ENCODE measurements at places on chromosomes 4 and X.

- no peak for DNase-seq
Observed at GRCh38 chrX:72735561-72735960, 21.5 kb upstream of the PHKA1 start.

DNA sequence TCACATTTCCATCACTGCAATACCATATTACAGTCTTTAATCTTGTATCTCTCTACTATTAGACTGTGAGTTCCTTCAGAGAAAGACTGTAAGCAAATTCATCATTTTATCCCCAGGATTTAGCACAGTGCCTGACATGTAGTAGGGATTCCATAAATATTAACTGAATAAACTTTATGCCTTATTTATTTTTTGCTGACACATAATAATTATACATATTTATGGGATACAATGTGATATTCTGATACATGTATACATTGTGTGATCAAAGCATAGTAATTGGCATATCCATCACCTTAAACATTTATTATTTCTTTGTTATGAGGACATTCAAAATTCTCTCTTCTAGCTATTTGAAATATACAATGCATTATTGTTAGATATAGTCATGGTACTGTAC, 3.7 kb downstream of the PPEF2 start:
- DNase-seq, result no peak

DNA sequence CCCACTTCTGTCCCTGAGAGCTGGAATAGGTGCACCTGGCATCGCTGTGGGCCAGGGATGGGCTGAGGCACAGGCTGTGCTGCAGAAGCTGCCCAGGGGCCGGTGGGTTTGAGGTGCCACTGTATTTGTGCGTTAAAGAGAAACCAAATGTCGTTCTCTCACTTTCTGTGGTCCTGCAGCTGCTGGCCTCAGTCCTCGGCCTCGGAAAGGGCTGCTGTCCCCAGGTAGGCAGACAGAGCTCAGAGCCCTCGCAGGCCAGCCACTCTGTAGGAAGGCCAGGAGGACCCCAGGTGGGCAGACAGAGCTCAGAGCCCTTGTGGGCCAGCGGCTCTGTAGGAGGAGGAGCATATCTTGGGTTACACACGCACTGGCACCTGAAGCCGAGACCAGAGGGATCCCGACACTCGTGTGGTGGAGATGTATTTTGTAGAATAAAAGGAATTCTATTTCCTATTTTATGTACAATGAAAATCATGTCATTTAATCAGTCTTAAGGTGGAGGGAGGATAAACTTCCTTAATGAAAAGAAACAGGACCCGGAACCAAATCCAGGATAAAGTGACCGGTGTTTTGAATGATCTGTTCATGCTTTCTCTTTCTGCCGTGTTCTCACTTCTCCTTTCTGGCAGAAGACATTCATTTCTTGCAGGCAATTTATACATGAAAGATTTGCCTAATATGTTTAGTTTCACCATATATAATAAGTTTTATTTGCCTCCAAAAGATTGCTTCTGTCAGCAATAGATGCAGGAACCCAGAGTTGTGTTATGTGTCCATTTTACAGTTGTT, 54.4 kb upstream of the HGFAC start:
- DNase-seq, result no peak

DNA sequence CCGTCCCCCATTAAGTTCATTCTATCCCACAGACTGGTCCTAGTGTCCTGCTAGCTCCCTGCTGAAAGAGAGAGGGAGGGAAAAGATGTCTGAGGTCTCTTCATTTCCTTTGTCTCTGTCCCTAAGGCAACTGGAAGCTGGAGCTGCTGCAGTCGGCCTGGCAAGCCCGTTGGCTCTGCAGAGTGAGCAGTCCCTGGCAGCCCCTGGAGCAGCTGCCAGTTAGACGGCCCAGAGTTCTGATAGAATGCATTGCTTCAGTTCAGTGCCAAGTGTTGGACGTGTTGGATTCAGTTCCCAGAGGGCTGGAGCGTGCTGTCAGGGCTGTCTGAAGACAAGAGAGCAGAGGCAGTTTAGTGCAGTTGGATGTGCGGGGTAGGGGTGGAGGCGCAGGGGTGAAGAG, 975 bp downstream of the KCNE5 start:
- no peak for DNase-seq

DNA sequence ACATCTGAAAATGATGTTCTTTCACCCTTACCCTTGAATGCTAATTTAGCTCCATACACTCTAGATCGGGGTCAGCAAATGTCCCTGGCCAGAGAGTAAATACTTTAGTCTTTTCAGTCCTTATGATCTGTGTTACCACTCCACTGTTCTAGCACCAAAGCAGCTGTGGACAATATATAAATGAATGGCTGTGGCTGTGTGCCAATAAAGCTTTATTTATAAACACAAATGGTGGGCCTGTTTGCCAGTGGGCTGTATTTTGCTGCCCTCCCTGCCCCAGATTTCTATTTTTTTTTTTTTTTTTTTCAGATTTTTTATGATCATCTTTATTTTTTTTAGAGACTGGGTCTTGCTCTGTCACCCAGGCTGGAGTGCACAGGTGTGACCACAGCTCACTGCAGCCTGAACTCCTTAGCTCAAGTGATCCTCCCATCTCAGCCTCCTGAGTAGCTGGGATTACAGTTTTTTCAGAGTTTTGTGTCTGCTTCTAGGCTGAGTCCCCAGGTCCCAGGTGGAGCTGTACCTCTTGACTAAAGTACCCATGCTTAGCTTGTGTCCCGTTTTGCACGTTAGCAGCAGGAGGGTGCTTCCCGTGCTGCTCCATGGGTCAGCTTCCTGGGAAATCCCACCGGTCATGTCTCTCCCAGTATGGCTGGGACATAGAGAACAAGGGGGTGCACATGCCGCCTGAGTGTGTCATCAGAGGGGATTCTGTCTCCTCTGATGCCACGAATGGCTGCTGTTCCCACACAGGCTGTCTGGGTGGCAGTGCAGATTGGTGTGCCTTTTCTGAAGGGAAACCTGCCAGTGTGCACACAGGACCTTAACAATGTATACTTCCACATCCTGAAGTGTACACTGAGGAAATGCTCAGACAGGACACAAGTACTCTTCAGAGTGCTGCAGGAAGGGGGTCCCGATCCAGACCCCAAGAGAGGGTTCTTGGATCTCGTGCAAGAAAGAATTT, 16.0 kb upstream of the GRPEL1 start:
- no peak for DNase-seq

- no peak for DNase-seq
Observed at GRCh38 chrX:110734271-110734670, 61.3 kb downstream of the CHRDL1 start.

DNA sequence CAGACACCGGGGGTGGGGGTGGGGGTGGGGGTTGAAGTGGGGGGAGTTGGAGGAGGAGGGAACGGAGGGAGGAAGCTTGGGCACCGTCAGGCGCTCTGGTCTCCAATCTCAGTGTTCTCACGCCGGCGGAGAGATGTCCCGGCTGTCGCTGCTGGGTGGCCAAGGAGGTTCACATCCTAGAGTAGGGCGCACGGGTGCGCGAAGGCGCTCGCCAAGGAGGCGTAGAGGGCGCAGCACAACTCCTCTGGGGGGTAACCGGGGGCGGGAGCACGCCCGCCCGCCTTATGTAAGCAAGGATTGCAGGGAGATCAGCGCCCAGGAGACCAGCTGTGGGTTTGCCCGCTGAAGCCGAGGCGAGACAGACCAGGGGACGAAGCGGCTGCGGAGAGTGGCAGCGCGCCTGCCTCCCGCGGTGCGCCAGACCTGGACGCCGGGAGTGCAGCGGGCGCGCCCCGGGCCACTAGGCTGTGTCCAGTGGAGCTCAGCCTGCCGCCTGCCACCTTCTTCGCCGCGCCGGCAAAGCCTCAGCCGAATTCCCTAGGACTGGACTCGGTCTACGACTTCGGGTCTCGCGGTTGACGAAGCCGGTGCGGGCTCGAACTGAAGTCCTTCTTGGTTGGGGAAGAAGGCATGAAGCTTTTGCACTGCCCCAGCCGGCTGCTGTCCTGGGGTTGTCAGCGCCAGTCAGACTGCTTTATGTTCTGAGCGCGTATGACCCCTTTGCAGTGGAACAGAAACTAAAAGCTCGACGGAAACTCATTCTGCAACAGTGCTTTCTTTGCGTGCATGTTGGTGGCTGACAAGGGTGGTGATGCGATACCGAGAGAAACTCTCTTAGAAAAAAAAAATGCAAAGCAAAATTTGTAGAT, 707 bp upstream of the UNC5C start:
- DNase-seq, result peak; percentile 77

DNA sequence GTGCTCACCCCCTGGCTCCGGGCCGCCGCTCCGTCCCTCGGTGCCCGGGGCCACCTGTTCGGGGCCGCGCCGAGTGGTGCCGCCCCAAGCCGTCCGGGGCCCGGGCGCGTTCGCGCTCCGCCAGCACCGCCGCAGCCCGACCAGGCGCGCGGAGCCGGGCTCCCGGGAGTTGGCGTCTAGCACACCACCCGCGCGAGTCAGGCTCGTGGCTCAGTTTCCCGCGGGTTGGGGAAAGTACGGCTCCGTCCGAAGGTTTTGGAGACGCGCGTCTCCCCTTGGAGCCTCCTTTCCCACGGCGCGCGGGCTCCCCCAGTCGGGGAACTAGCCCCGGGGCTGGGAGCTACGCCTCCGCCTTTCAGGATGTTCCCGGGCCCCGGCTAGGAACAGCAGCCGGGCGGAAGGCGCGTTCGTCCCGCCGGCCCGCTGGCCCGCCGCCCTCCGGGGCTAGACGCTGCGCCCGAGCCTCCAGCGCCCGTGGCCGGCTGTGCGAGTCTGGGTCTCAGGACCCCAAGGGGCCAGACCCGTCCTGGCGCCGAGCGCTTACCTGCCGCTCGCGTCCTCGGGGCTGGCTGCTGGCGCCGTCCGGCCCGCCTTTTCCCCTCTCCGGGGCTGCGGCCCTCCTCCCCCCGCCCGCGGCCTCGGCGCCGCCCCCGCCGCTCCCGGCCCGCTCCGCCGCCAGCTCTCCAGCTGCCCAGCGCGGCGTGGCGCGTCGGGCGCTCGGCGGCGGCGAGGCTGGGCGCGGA, at the start of gene ADGRG2:
Gene ADGRG2, minus strand, starts transcription at position 571 of the 743 bp plus-strand sequence. CDS start 53,634 bp downstream, outside the sequence.
- DNase-seq, result no peak

DNA sequence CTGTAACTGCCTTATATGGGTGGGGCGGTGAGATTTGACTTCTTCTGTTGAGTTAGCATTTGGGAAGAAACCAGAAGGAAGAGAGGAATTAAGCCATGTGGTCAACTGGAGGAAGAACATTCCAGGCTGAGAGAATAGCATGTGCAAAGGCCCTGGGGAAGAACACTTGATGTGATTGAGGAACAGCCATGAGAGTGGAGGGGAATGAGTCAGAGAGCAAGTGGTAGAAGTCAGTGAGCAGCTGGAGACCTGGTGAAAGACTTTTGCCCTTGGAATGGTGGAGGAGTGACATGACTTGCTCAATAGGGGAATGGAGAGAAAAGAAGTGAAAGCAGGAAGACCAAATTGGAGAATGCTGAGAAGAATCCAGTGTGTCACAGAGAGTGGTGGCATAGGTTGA, 327.8 kb upstream of the HAND2 start:
- no peak for DNase-seq

GRCh38 chr4:155911905-155912304, 8.4 kb downstream of the TDO2 start:
- no peak for DNase-seq

Data from activated CD4-positive, alpha-beta T cell treated with anti-CD3 and anti-CD28 coated beads, Interleukin-2, amount 10 ng/mL, durations not matched to agents 24 days and 14 days (primary cell).